Activated CD8-positive, alpha-beta T cell treated with anti-CD3 and anti-CD28 coated beads, Interleukin-2, amount 10 ng/mL, durations not matched to agents 7 days and 5 days (primary cell): ENCODE measurements at places on chromosomes 13 and 19. TPM values are rescaled to one million over a fixed set of nuclear protein-coding genes. Genes with fewer than 3 reads are reported as not detected.
A peak's percentile ranks its signal among the peaks of the same experiment; 100 is the strongest.

DNA sequence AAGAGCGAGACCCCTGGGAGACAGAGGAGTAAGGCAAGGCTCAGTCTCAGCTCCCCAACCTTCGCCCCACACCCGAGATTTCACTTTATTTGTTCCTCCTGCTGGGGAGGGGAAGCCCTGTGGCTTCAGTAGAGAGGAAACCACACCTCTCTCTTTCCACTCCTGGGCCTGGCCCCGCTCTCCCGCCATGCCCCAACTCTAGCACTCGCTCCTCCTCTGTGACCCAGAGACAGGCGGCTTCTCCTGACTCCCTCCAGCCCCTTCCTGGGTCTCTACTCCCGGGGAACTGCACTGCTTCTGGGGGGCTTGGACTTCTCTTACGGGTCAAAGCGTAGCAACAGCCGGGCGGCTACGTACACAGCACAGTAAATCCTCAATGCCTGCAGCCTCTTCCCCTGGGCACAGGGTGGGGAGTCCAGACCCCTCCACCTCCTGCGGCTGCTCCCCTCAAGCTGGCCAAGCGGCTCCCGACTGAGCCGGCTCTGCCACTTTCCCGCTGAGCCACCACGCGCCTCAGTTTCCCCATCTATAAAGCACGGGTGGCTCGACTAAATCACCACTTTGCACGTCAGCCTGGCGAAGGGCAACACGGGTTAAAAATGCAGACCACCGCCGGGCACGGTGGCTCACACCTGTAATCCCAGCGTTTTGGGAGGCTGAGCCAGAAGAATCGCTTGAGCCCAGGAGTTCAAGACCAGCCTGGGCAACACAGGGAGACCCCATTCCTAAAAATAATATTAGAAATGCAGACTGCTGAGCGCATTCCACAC, 1.4 kb downstream of the RNF126 start:
- H3K27me3 ChIP-seq: no peaks in the 10 kb centered on the region
- peak; percentile 83 for DNase-seq
- peaks cover 46% of the 10 kb centered on the region for H3K4me1 ChIP-seq

- no peak overlapping the region for H3K27ac ChIP-seq
- no peaks in the 10 kb centered on the region for H3K27me3 ChIP-seq
- H3K36me3 ChIP-seq: peaks cover 3% of the 10 kb centered on the region
- no peak overlapping the region for H3K4me3 ChIP-seq
- peaks cover 95% of the 10 kb centered on the region for H3K4me1 ChIP-seq
- no peak for DNase-seq
Observed at GRCh38 chr19:16591803-16592556, 19.8 kb upstream of the SLC35E1 start.

DNA sequence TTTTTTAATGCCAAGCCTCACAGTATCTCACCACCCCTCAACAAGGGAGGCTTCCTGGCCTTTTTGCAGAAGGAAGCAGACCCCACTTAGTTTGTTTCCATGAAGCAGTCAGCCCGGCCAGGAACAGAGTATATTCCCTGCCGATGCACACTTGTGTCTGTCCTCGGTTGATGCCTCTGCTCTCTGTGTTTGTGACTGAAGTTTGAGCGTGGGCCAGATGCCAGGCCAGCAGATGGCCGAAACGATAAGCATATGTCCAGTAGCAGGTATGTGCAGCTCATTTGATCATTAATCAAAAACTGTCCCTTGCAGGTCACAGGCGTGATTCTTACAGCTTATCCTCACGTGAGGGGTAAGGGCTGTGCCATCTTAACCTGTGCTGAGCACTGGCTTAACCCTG, 144.0 kb downstream of the IRS2 start:
- no peak for DNase-seq
- H3K4me1 ChIP-seq: no peaks in the 10 kb centered on the region
- no peaks in the 10 kb centered on the region for H3K36me3 ChIP-seq
- no peak overlapping the region for H3K27ac ChIP-seq
- H3K4me3 ChIP-seq: no peak overlapping the region
- no peaks in the 10 kb centered on the region for H3K27me3 ChIP-seq

DNA sequence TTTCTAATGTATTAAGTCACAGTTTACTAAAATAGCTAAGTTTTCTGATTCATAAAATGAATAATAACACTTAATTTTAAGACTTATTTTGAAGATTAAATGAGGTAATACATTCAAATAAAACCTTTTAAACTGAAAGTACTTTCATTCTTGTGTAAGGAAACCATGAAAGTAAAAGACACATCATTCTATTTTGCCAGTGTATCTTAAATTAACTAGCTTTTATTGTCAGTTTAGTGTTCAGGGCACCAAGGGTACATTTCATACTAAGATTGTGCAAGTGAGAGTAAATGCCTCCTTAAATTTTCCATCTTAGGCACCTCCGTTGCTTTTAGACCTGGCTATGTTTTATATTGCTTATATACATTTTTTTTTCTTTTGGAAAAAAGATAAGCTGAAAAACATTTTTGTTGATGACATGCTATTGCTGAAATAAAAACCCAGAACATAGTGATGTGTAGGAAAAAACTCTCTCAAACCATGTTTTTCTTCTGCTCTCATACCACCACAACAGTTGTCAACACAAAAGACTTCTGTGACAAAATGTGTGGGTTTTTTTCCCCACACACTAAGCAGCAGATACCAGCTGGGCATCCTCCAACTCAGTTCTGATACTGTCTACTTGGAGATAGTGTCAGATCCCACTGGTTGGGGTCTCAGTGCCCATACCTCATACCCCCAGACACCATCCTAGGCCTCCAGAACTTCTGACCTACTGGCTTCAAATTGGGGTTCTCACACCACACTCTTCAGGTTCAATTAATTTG, 30.7 kb upstream of the LPAR6 start:
- H3K4me1 ChIP-seq: peaks cover 32% of the 10 kb centered on the region
- peak overlapping the region; percentile 47 for H3K4me3 ChIP-seq
- no peaks in the 10 kb centered on the region for H3K27me3 ChIP-seq
- peaks cover 40% of the 10 kb centered on the region for H3K36me3 ChIP-seq
- H3K27ac ChIP-seq: peak overlapping the region; percentile 70

DNA sequence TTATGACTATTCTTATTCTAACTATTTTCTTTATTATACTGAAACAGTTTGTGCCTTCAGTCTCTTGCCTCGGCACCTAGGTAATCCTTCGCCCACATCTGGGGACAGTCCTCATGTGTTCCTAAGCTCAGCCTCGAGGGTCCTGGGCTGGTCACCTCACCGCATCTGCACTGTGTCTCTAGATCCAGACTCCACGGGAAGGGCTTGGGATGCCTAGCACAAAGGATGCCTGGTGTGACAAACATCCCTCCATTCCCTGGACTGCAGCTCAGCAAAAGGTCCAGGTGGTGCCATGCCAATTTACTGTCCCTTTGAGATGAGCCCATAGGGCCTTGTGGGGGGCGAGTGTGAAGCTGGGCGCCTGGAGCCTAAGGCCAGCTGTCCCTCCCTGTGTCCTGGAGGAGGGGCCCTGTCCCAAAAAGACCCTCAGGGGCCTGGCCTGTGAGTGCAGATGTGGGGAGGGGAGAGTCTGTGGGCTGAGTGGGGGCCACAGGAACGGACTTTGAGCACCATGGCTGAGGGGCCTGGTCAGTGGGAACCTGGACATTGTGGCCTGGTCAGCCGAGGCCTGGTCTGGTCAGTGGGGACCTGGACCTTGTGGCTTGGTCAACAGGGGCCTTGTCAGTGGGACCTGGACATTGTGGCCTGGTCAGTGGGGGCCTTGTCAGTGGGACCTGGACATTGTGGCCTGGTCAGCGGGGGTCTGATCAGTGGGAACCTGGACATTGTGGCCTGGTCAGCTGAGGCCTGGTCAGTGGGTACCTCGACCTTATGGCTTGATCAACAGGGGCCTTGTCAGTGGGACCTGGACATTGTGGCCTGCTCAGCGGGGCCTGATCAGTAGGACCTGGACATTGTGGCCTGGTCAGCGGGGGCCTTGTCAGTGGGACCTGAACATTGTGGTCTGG, 45.1 kb upstream of the TPM4 start:
- no peaks in the 10 kb centered on the region for H3K27me3 ChIP-seq
- H3K27ac ChIP-seq: no peak overlapping the region
- no peak overlapping the region for H3K4me3 ChIP-seq
- no peak for DNase-seq

DNA sequence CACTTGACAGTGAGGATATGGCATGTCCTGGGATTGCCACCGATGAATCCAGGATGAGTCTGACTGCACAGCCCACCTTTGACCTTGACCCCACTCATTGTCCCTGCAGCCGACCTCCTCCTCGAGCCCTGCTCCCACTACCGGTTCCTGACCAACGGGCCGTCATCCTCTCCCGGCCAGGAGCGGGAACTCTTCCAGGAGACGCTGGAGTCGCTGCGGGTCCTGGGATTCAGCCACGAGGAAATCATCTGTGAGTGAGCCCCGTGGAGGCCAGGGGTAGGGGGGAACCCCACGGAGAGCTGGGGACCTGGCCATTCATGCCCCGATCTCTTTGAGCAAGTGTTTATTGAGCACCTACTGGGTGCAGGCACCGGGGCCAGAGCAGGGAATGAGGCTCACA, 28.4 kb downstream of the MYH14 start:
- H3K4me1 ChIP-seq: no peaks in the 10 kb centered on the region
- H3K4me3 ChIP-seq: no peak overlapping the region
- no peak for DNase-seq
- H3K36me3 ChIP-seq: no peaks in the 10 kb centered on the region
- H3K27me3 ChIP-seq: no peaks in the 10 kb centered on the region

DNA sequence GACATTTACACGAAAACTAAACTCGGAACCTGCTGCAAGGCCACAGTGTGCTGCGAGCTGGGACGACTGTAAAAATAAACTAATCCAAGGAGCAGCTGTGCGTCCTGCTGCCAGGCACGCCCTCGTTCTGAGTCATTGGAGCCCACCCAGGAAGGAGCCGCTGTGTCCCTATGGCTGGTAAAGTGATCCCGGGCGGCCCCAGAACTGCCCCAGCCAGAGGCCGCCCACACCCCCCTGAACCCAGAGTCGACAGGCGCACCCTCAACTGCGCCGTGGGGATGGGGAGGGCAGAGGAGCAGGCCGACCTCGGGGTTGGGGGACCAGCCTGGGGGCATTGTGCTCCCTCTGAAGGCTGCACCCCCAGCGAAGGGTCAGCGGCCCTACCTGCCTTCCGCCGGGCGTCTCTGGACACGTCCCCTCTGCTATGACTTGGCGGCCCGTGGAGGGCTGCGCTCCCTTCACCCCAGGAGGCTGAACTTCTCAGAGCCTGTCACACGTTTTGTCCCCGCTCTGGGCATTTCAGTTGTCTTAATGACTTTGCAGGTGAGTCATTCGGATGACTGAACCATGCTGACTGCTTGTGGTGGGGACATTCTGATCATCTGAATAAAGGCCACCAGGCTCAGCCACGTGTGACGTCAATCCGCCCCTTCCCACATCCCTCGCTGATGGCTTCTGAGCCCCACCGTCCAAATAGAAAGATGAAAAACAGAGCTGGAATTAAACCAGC, 42.7 kb downstream of the ADPRHL1 start:
- H3K4me1 ChIP-seq: no peaks in the 10 kb centered on the region
- no peaks in the 10 kb centered on the region for H3K36me3 ChIP-seq
- H3K27ac ChIP-seq: no peak overlapping the region
- no peak for DNase-seq
- H3K4me3 ChIP-seq: no peak overlapping the region

DNA sequence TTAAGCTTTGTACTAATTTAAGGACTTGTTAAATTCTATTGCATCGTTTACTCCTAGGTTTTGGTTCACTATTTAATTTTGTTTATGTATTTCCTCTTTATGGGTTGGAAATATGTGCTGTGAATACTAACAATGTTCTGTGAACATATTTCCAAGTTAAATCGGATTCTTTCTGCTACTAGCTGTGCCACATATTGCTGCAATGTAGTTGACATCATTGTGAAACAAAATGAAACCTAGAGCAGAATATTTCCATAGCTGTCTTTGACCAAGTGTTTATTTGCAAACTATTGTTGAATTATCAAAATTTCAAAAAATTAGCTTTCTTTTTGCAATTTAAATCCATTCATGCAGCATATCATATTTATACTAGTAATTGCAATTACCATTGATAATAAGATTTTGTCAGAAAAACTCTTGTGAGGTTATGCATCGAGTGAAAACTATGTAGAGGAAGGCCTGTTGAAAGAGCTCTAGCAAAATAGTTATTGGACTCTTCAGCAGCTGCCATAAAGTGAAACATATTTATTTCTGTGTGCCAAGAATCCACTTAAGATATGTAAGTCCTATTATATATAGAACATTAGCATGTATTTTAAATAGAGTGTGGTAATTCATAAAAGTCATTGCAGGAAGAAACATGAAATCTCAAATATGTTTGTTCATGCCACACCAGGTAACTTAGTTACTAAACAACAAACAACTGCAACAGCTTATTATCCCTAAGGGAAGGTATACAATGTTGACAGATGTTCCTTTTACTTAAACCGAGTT, 575.1 kb downstream of the SLITRK6 start:
- no peaks in the 10 kb centered on the region for H3K4me1 ChIP-seq
- no peaks in the 10 kb centered on the region for H3K36me3 ChIP-seq
- H3K27me3 ChIP-seq: no peaks in the 10 kb centered on the region
- no peak for DNase-seq

DNA sequence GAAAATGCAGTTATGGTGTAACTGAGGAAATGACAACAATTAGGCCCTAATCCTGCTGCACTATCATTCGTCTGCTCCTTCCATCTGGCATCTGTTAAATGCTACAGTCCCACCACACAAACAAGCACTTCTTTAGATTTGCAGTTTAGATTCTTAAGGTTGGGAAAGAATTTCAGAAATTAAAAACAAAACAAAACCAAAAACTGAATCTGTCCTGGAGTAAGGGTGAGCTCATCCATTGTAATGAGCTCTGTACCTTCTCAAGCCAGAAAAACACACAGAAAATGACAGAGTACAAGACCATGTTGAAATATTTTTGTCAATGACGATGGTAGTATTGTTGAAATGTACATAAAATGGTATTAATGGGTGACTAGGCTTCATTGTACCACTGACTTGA, 28.3 kb downstream of the SMAD9 start:
- no peak for DNase-seq
- H3K27ac ChIP-seq: no peak overlapping the region
- no peaks in the 10 kb centered on the region for H3K4me1 ChIP-seq
- peaks cover 21% of the 10 kb centered on the region for H3K27me3 ChIP-seq
- no peak overlapping the region for H3K4me3 ChIP-seq

- peaks cover 6% of the 10 kb centered on the region for H3K27me3 ChIP-seq
- DNase-seq: no peak
- peaks cover 6% of the 10 kb centered on the region for H3K4me1 ChIP-seq
- no peak overlapping the region for H3K27ac ChIP-seq
- no peaks in the 10 kb centered on the region for H3K36me3 ChIP-seq
Observed at GRCh38 chr13:33372251-33372919, 86.8 kb upstream of the STARD13 start.

The RDH8 gene
- total RNA-seq: not detected
